NCI-H510A (cell line): ENCODE measurements at places on chromosomes 16 and 17.

DNA sequence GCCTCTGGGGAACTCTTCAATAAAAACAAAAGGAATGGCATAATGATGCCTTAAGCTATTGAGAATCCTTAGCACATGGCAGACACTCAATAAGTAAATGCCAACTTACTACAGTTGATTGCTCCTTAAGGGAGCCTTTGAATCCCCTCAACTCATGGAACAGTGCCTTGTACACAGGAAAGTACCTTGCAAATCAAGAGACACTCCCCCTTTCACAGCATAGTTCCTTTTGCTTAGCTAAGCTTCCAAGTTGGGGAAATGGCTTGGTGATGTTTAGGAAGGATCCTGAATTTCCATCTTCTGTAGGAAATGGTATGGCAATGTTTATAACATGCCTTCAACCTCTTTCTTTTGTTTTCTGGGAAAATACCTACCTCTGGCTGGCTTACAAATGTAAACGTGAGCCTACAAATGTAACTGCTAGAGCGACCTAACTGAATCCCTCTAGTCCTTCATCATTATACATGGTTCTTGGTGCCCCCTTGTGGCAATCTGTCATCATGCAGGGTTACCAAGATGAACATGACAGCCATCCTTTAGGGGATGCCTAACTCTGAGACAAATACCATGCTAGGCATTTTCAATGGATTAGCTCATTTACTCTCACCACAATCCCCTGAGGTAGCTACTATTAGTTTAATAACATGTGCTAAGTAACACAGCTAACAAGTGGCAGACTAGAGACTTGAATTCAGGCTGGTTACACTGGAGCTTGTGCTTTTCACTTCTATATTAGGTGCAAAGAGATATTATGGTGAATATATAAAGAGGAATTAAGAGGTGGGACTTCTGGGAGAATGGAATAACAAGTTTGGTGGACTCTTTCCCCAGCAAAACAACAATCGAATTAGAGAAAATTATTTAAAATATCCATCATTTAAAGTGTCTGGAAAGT is 65.0 kb downstream of the MMD start:
- peak; percentile 29 for DNase-seq

DNA sequence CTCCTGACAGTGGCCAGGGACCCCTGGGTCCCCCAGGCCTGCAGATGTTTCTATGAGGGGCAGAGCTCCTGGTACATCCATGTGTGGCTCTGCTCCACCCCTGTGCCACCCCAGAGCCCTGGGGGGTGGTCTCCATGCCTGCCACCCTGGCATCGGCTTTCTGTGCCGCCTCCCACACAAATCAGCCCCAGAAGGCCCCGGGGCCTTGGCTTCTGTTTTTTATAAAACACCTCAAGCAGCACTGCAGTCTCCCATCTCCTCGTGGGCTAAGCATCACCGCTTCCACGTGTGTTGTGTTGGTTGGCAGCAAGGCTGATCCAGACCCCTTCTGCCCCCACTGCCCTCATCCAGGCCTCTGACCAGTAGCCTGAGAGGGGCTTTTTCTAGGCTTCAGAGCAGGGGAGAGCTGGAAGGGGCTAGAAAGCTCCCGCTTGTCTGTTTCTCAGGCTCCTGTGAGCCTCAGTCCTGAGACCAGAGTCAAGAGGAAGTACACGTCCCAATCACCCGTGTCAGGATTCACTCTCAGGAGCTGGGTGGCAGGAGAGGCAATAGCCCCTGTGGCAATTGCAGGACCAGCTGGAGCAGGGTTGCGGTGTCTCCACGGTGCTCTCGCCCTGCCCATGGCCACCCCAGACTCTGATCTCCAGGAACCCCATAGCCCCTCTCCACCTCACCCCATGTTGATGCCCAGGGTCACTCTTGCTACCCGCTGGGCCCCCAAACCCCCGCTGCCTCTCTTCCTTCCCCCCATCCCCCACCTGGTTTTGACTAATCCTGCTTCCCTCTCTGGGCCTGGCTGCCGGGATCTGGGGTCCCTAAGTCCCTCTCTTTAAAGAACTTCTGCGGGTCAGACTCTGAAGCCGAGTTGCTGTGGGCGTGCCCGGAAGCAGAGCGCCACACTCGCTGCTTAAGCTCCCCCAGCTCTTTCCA is 25.1 kb downstream of the C1QTNF1 start:
- DNase-seq: no peak

GRCh38 chr16:88120812-88121211 is 169.6 kb downstream of the BANP start:
- DNase-seq: no peak

DNA sequence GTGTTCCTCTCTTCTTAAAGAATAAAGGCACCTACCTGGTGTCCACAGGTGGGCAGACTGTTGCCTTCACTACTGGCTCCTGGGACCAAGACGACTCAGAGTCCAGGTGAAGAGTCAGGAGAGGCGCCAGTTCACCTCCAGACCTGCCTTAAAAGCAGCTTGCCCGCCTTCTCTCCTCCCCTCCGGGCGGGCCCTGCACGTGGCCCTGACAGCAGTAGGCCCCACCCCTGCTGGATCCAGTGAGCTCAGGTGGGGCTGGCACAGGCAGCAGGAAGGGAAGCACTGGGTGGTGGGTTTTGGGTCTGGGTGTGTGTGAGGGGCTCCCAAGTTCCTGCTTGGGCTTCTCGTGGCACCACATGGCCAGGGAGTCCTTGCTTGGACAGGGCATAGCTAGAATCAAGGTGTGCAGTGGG is at the start of gene TNS4:
Gene TNS4 (minus strand): TSS at position 125 of the 413 bp plus-strand sequence. CDS start 5,198 bp downstream, outside the sequence.
- DNase-seq: no peak

DNA sequence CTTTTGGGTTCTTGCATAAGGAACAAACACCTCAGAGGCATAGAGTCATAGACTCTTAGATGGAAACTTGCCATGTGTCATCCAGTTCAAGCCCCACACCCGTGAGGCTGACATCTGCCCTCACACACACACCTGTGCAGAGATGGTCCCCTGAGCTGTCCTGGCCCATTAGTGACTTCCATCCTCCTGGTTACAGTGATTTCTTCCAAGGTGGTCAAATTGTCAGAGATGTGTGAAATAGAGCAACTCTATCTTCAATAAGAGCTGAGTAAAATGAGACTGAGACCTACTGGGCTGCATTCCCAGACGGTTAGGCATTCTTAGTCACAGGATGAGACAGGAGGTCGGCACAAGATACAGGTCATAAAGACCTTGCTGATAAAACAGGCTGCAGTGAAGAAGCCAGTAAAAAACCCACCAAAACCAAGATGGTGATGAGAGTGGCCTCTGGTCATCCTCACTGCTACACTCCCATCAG is 342.2 kb upstream of the TNRC6C start:
- no peak for DNase-seq

DNA sequence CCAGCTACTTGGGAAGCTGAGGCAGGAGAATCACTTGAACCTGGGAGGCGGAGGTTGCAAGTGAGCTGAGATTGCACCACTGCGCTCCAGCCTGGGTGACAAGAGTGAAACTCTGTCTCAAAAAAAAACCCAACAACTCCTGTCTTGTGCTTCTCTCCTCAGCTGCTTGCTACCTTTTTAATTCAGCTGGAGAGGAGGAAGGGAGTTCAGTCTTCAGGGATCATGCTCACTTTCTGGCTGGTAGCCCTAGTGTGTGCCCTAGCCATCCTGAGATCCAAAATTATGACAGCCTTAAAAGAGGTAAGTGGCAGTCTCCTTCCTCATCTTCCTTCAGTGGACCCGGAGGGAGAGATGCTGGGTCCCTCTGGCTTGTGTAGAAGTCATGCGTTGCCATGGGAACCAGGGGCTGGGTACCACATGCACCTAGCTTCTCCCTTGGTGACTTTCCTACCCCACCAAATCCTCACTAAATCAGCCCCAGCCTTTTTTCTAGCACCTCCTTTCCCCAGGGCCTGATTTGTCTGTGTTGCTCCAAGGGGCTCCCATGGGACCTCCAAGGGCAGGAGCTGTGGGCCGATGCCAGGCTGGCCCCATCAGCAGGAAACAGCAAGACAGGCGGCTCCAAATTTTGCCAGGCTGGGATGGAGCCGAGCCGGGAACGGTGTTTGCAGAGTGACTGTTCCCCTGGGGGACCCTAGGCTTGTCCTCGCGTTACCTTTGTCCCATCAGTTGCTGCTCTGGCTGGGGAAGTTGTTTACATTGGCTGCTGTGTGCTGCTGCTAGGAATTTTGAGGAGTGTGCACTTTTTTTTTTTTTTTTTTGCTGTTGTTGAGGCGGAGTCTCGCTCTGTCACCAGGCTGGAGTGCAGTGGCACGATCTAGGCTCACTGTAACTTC is 65.2 kb downstream of the ABCC1 start:
- DNase-seq: no peak

DNA sequence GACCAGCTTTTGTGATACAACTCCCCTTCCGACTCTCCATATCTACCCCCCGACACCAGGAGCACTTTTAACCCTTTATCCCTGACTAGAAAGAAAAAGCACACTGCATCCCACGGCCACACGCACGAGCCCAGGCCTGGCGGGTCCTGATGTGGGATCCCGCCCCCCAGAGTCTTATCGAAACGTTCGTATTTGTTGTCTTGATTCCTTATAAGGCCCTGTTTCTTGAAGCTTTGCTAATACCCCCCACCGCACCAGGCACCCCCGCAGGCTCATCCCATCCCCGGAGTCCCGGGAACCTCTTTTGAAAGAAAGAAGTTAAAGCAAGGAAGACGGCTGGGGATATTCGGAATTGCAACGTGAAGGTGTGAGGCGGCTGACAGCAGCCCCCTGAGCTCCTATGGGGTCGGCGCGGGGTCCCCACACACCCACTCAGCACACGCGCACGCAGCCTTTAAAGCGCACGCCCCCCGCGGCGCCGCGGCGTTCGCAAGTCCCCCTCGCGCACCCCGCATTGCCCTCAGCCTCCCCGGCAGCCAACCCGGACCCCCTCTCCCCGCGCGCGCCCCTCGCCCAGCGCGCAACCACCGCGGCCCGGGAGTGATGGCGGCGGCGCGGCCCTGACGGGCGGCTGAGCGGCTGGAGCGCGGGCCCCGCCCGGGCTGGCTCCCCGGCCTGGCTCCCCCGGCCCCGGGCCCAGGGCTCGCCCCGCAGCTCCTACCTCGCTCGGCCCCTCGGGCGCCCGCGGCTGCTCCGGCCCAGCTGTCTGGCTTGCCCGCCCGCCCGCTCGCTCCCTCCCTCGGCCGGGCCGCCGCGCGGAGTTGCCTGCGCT is 448 bp downstream of the STAT5B start:
- DNase-seq: no peak

- no peak for DNase-seq
Measured at GRCh38 chr16:19227643-19228042, 57.9 kb upstream of the CLEC19A start.

- DNase-seq: no peak
Measured at GRCh38 chr16:87835882-87836331, 33.4 kb downstream of the SLC7A5 start.

DNA sequence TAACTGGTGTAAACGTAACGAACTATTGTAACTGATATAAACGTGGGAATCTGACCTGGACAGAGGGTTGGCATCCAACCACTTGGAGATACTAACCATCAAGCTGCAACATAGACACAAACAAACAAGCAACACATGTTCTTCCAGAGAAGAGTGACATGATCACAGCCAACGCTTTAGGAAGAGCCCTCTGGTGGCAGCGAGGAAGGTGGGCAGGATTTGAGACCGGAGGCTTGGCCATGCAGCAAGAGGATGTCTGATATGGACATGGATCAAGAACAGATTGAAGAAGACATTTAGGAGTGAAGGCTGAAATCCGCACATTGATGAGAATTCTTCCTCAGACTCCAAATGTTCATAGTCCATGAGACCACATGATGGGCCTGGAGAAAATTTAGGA is 40.3 kb upstream of the TNRC6A start:
- no peak for DNase-seq

GRCh38 chr17:538181-538973 is 176.3 kb downstream of the VPS53 start:
- DNase-seq: no peak

DNA sequence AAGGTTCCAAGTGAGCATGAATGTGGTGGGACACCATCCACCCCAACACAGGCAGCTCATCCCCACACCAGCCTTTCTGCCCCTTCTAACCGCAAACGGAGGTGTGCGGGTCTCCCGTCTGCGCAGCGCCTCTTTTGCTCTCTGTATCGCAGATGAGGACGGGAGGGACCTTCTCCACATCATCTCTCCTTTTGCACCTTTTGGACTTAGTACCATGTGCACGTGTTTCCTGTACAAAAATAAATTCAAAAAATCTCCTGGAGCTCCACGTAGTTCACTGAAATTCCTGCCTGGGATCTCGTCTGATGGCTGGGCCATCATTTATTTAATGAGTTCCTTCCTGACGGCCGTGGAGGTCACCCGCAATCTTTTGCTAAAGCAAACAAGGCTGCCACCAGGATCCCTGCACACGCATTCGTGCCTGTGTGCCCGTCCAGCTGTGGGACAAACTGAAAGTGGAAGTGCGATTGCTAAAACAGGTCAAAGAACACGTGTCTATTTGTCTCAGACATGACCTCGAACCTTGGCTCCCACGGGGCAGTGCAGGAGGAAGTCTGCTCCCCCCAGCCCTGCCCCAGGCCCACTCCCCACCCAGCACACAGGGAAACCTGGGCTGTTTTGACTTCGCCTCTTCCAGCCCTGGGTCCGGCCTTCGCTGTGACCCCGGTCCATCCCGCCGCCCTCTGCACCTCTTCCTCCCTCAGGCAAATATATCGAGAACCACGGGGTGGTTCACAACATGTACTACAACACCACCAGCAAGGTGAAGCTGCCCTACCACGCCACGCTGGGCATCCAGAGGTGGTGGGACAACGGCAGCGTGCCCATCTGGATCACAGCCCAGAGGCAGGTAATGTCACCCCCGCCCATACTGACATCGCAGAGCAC is 2.3 kb downstream of the ENPP7 start:
- no peak for DNase-seq

DNA sequence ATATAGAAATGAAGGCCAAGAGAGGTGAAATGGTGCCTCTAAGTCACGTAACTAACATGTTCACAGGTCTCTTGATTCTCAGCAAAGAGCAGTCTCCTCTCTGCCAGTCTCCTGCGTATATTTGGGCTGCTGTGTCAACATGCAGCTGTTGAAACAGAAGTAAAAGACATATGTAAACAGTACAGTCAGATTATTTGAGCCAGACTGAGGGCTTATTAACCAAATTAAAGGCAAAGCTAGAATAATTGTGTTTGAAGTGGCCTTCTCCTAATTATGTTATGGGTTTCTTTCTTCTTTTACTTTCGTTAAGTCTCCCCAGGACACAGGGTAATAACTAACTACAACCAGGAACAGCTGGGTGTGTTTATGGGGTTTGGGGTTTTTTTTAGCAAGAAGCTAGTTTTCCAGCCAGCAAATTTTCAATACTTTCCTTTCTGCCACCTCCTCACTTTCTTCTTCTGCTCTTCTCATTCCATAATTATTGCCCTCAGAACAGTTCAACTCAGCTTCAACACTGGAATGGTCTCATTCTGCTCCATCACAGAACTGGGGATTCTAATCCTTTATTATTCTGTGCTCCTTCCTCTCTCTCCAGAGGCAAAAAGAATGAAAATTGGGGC is 18.4 kb downstream of the G6PC1 start:
- DNase-seq: peak; percentile 19

- DNase-seq: no peak
Measured at GRCh38 chr16:81478876-81479511, 34.4 kb downstream of the CMIP start.

- no peak for DNase-seq
Measured at GRCh38 chr16:19817875-19818274, 66.8 kb downstream of the GPRC5B start.
